ENCODE measurements at places on chromosomes 1 and 21.
A peak's percentile ranks its signal among the peaks of the same experiment; 100 is the strongest.

DNA sequence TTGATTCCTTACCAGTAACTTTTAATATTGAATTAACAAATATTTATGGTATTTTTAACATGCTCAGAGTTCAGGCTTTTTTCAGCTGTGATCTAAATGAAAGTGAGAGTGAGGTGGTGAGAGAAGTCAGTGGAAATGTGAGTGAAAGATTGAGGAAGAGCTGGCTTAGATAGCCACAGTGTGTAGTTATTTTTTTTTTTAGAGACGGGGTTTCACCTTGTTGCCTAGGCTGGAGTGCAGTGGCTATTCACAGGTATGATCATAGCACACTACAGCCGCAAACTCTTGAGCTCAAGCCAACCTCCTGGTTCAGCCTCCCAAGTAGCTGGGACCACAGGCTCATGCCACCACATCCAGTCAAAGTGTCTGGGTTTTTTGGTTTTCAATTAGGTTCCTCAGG lies 10.9 kb downstream of the RNF11 start:
- no peak for DNase-seq

- DNase-seq = no peak
Measured at GRCh38 chr1:2979191-2980072, 41.8 kb upstream of the ACTRT2 start.

GRCh38 chr1:229328598-229329362 lies 14.1 kb downstream of the CCSAP start:
- no peak for DNase-seq

- DNase-seq = no peak
Measured at GRCh38 chr1:110430366-110430765, 20.6 kb upstream of the PROK1 start.

DNA sequence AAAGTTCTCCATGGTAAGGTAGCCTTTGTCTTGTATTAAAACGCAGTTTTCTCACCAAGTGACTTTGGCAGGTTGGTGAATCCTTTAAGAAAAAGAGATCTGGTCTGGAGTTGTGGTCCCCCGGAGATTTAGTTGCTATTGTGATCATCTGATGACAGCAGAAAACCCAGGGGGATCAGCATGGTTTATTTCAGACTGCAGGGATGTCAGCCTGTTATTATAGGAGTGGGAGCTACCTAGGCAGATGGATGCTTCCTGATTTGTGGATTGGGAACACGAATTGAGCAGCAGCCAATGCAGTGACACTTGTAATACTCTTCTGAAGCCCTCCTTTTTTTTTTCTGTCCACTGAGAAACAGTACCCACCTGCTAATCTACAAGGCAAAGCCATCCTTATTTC lies 150.2 kb downstream of the ST6GALNAC3 start:
- DNase-seq = no peak

DNA sequence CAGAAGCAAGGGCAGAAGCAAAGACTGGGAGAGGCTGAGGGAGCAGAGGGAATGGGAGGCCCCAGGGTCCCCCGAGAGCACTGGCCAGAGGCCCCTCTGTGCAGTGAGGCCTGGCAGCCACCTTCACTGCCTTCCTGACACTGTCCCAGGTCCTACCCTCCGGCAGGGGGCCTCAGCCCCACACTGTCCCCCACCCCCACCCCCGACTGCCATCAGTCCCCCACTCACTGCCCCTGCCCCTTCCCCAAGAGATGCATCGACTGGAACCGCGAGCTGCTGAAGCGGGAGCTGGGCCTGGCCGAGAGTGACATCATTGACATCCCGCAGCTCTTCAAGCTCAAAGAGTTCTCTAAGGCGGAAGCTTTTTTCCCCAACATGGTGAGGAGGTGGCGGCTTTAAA lies 13.0 kb upstream of the PADI6 start:
- no peak for DNase-seq

DNA sequence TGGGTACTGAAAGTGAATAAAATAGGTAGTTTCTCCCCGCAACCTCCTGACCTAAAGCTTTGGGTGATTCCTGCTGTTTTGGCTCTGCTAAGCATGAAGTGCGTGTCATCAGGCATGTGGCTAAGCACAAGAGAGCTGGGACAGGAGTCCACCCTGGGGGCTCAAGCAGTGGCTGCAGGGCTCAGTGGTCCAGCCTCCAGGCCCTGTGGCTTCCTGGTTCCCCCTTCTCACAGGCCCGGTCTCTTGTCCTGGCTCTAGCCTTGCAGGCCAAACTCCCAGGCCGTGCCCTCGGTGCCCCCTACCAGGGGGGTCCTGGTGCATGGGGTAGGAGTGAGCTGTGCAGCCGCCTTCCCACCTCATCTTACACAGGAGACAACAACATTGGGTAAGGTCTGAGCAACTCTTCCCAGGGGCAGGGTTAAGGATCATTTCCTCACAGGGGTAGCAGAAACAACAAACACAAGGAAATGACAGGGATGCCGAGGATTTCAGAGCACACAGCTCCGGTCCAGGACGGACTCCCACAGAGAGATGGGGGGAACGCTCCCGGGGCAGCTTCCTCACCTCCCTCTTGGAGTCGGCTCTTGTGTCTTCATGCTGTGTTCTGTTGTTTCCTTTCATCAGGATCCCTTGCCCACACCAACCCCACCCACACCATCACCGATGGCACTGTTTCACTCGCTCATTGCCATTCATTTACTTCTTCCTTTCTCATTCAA lies 19.8 kb upstream of the SLC2A1 start:
- DNase-seq = no peak

DNA sequence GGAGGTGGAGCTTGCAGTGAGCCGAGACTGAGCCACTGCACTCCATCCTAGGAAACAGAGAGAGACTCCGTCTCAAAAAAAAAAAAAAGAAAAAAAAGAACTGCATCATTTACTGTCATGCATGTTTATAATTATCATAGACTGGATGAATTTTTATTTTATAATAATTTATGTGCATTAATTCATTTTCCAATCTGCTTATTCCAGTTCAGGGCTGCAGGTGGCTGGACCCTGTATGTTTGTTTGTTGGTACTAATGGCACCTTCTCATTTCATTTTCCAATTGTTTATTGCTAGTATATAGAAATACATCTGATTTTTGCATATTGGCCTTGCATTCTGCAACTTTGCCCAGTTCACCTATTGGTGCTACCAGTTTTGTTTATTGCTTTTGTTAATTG lies 19.0 kb upstream of the SOX13 start:
- no peak for DNase-seq

GRCh38 chr1:60990714-60991090 lies 91.7 kb upstream of the NFIA start:
- DNase-seq = no peak

- DNase-seq = no peak
Measured at GRCh38 chr1:30527511-30528140, 195.8 kb downstream of the MATN1 start.

- no peak for DNase-seq
Measured at GRCh38 chr1:161020509-161021164, at the start of gene F11R. Gene F11R, minus strand, starts transcription at chr1:161021152. Its CDS starts 79 bp downstream, at chr1:161021073.

- DNase-seq = no peak
Measured at GRCh38 chr1:57285992-57286391, 137.9 kb downstream of the DAB1 start.

DNA sequence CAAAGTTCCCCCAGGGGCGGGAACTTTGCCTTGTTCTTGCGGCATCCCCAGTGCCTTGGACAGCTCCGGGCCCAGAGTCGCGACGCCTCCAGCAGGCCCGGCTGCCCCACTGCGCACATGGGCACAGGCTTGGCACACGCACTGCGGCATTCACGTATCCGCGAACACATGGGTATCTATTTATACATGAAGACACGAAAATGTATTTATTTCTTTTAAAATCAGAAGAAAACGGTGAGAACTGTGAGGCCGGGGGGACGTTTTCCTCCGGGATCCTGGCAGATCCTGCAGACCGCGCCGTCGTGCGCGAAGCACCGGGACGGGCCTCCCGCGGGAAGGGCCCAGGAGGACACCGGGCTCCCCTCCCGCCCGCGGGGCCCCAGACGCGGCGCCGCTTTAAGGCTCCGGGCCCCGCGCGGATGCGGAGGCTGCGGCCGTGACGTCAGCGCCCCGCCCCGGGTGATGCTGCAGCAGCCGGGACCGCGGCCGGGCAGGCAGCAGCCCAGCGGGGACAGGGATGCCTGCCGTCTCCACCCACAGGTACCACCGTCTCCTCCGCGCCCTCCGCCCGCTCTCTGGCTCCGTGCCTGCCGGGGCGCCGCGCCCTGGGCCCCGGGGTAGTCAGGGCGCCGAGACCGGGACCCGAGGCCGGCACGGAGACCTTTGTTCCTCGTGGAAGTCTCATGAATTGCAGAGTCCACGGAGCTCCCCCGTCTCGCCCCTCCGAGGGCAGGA lies at the start of gene SLC45A1:
SLC45A1 (plus strand) TSS at position 468 of the 735 bp plus-strand sequence. CDS start 6,216 bp downstream, outside the sequence.
- peak; percentile 47 for DNase-seq

DNA sequence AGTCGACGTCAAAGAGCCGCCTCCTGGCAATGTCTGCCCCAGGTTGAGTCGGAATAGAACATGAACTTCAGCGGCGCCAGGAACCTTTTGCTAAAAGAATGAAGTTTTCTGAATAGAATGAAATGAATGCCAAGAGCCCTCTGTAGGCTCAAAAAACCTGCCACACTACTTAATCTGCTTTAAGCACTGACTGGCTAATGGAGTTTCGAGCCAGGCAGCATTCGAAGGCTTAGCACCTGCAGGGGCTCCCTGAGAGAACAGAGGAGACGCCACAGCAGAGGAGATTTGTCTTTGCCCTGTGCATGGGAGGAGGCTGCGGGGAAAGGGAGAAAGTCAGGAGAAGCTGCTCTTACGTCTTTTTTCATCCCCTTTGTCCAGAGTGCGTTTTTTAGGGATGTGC lies 641.7 kb downstream of the AJAP1 start:
- DNase-seq = no peak

GRCh38 chr1:242043165-242043564 lies 44.3 kb upstream of the MAP1LC3C start:
- no peak for DNase-seq

DNA sequence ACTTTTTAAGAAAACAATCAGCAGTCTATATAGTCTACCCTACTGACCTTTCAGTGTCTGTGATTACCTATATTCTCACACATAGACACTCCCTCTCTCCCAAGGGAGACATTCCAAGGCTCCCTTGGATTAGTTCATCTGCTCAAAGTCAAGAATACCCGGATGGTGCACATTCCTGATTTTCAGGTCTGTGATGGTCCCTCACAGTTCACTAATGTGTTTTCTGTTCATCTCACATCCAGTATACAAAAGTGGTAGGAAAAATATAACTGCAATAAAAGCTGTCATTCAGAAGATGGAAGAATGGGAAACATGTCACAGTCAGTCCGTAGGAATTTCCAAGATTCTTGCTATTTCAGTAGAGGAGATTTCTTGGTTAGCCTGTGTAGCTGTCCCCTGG lies 224.1 kb upstream of the CACYBP start:
- DNase-seq = no peak

- no peak for DNase-seq
Measured at GRCh38 chr1:183576537-183576936, 13.7 kb downstream of the NCF2 start.

DNA sequence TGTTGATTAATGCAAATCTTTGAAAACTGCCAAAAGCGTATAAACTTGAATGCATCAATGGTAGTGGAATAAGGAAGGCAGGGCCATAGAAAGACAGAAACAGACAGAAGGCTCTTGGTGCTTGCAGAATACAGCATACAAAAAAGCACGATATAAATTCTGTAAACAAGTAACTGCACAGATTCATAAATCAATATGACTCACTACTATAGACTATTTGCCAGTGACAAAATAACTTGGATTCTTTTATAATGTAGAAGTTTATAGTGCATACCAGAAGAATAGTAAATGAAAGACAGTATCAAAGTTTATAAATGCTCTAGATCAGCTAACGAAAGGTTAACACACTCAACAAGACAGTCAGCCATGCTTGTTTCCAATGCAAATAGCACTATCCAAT lies 349.6 kb downstream of the PTBP2 start:
- DNase-seq = no peak

- no peak for DNase-seq
Measured at GRCh38 chr1:15454256-15454655, 2.3 kb upstream of the CELA2A start.

DNA sequence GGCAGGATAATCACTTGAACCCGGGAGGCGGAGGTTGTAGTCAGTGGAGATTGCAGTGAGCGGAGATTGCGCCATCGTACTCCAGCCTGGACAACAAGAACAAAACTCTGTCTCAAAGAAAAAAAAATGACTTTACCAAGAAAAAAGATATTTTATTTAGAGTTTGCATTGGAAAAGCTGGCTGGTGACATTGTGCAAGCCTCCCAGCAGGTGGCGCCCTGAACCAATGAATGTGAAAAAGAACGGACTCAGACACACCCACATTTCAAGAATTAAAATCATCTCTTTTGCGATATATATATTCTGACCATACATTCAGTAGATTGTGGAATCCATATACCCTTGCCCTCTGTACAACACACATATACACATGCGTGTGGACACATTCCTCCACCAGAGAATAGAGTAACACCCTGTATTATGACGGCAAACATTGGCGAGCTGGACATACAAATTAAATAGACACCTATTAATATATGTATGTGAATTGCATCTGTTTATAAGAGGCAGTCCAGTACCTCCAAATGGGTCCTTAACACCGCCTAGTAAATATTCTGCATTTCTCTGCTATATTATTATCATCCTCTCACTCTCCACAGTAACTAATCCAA lies 39.0 kb upstream of the CADM3 start:
- peak; percentile 14 for DNase-seq

- no peak for DNase-seq
Measured at GRCh38 chr1:32861904-32862695, 8.6 kb downstream of the FNDC5 start.

GRCh38 chr1:201013031-201013485 lies 10.5 kb downstream of the KIF21B start:
- DNase-seq = no peak

DNA sequence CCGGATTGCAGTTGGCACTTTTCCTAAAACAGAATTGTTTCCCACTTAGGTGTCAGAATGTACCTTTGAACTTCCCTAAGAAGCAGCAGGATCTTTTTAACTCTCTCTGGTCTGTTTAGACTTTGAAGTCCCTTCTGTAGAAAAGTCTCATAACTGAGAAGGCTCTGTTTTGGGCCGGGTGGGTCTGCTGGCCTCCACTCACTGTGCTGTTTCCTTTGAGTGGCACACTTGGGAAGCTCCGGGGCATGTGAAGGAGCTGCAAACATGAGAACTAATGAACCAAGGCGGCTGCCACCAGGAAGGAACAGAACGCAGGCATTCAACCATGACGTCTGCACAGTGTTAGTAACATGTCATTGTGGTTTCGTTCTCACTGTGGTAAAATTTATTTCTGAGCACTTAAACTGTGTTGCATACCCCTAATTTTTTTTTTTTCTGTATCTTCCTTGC lies 19.5 kb upstream of the NCMAP start:
- DNase-seq = peak; percentile 47

GRCh38 chr21:45304476-45304830 lies 16.8 kb upstream of the POFUT2 start:
- no peak for DNase-seq

DNA sequence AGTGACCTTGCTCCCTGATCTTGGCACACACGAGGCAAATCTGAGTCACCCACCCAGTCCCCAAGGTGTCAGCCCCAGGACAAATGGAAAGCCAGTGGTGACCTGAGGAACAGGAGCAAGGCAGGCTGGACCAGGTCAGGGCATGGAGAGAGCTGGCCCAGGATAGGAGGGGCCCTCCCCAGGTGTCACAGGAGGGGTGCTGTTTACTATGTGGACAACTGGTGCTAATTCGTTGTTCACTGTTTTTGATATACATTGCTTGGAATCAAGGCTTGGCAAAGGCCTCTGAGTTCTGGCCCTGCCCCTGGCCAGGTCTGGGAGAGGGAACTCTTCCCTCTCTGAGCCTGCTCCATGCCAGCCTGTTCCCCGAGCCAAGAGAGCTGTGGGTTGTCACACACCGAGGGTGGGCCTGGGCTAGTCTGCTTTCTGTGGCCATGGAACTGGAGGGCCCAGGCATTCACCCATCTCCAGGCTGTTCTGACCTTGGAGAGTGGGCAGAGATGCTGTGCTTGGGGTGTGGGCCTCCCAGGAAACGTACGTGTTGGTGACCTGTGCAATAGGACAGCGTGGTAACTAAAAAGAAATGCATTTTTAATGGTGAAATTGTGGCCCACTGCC lies 41.8 kb downstream of the CRYAA start:
- no peak for DNase-seq

Measured in activated CD8-positive, alpha-beta memory T cell treated with anti-CD3 and anti-CD28 coated beads for 1 hour (primary cell).